ENCODE measurements at places on chromosomes 2 and 18. TPM values are rescaled to one million over a fixed set of nuclear protein-coding genes. Genes with fewer than 3 reads are reported as not detected.

The NEMP2 gene
- total RNA-seq = 11.2 TPM

The ASIC4 gene
- total RNA-seq = 0.43 TPM

The TSPYL6 gene
- total RNA-seq = not detected

The ANKAR gene
- total RNA-seq = 8.0 TPM

The C2orf81 gene
- 3.4 TPM for total RNA-seq

- DNase-seq = no peak
- H3K27ac ChIP-seq = no peak overlapping the region
- no peaks in the 10 kb centered on the region for H3K4me1 ChIP-seq
- no peaks in the 10 kb centered on the region for H3K27me3 ChIP-seq
Measured at GRCh38 chr2:205656941-205657340, 25.4 kb upstream of the NRP2 start.

DNA sequence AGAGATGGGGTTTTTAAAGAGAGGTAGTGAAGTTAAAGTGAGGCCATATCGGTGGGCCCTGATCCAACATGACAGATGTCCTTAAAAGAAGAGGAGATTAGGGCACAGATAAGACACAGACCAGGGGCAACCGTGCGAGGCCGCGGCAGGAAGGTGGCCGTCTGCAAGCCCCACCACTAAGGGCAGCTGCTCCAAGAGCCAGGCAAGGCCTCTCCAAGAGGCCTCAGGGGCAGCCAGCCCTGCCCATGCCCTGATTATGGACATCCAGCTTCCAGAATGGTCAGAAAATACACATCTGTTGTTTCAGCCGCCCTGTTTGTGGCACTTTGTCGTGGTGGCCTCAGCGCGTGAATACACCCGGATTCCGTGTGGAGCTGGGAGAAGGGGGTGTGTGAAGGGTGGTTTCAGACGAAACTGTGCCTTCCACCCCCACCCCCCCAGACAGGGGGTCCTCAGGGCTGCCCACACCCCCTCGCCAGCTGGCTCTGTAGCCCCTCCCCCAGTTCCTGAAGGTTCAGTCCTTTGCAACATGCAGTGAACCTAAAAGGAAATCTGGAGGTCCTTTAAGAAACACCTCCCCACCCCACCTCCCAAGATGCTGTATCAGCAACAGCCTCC is 74.1 kb upstream of the SMAD7 start:
- H3K4me3 ChIP-seq = no peak overlapping the region
- H3K27ac ChIP-seq = no peak overlapping the region
- no peaks in the 10 kb centered on the region for H3K27me3 ChIP-seq

- no peaks in the 10 kb centered on the region for H3K27me3 ChIP-seq
- H3K4me3 ChIP-seq = no peak overlapping the region
- DNase-seq = peak; percentile 21
Measured at GRCh38 chr2:53452957-53453748, 314.5 kb upstream of the CHAC2 start.

- peaks cover 4% of the 10 kb centered on the region for H3K36me3 ChIP-seq
- DNase-seq = no peak
- H3K4me3 ChIP-seq = no peak overlapping the region
- no peak overlapping the region for H3K27ac ChIP-seq
Measured at GRCh38 chr2:9415516-9416169, 7.7 kb downstream of the ITGB1BP1 start.

- H3K4me1 ChIP-seq = no peaks in the 10 kb centered on the region
- no peak for DNase-seq
- no peaks in the 10 kb centered on the region for H3K36me3 ChIP-seq
- H3K27ac ChIP-seq = no peak overlapping the region
- no peak overlapping the region for H3K4me3 ChIP-seq
Measured at GRCh38 chr18:23723121-23723520, 33.9 kb downstream of the LAMA3 start.

- DNase-seq = no peak
- no peaks in the 10 kb centered on the region for H3K4me1 ChIP-seq
- H3K27me3 ChIP-seq = no peaks in the 10 kb centered on the region
- no peak overlapping the region for H3K4me3 ChIP-seq
- no peaks in the 10 kb centered on the region for H3K36me3 ChIP-seq
Measured at GRCh38 chr2:238644095-238645081, 203.5 kb upstream of the TWIST2 start.

DNA sequence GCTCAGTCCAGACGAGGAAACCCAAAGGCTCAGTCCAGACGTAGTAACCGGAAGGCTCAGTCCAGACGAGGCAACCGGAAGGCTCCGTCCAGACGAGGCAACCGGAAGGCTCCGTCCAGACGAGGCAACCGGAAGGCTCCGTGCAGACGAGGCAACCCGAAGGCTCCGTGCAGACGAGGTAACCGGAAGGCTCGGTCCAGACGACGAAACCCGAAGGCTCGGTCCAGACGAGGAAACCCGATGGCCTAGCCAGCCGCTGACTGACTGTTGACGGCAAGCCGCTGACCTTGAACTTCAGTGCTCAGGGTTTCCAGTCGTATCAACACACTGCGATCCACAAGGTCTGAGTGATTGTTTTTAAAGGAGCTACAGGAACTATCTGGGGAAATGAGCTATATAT is 150.7 kb upstream of the TPO start:
- peaks cover 6% of the 10 kb centered on the region for H3K27me3 ChIP-seq
- no peak overlapping the region for H3K27ac ChIP-seq
- no peaks in the 10 kb centered on the region for H3K4me1 ChIP-seq
- H3K4me3 ChIP-seq = no peak overlapping the region

DNA sequence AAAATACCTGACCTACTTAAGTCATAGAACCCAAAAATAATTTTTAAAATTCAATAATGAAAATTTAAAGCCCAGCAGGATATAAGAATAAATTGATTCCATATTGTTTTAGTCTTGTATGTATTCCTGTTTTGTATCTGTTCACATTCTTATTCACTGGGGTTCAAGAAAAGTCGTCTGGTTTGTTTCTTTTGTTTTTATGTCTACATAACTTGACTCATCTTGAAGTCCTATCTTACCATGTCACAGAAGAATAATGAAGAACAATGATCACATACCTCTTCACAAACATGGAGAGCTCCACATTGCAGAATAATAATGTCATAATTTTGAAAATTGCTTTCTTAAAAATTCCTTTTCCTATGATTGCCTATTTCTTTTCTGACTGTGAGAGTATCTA is 43.4 kb upstream of the LRP1B start:
- H3K36me3 ChIP-seq = no peaks in the 10 kb centered on the region
- H3K27me3 ChIP-seq = no peaks in the 10 kb centered on the region
- no peaks in the 10 kb centered on the region for H3K4me1 ChIP-seq
- H3K27ac ChIP-seq = no peak overlapping the region

GRCh38 chr18:77059294-77059916 is 73.2 kb downstream of the MBP start:
- peaks cover 23% of the 10 kb centered on the region for H3K4me1 ChIP-seq
- H3K27ac ChIP-seq = no peak overlapping the region
- H3K4me3 ChIP-seq = no peak overlapping the region
- no peaks in the 10 kb centered on the region for H3K36me3 ChIP-seq
- H3K27me3 ChIP-seq = no peaks in the 10 kb centered on the region
- peak; percentile 62 for DNase-seq

DNA sequence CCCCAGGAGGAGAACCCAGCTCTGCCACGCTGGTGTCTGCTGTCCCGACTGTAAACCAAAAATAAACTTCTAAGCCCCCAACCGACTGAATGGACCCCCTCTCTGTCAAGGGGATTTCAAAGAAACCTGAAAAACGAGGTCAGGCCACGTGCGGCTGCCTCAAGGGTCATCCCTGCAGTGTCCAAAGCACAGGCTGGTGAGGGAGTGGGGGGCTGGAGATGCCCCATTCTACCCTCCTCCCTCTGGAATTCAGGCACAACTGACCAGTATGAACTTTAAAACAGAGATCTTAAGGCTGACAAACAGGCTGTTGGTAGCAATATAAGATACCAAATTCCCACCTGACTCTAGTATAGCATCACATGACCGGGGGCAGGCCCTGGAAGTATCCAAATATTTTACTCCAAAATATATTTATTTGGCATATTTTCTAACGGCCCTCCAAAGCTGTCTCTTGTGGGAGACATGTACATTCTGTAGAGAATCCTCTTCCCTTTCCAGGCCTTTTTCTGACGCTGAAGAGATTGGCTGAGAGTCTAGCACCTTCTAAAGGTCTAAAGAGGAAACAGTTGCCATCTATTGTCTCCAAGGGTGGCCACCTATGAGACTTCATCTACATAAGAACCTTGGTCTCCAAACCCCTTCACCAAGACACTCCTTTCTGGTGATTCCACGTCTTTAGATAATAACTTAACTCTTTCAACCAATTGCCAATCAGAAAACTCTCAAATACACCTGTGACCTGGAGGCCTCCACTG is 40.4 kb upstream of the CTDP1 start:
- DNase-seq = no peak
- H3K4me1 ChIP-seq = no peaks in the 10 kb centered on the region
- H3K27ac ChIP-seq = no peak overlapping the region
- no peaks in the 10 kb centered on the region for H3K36me3 ChIP-seq
- no peak overlapping the region for H3K4me3 ChIP-seq
- H3K27me3 ChIP-seq = peaks cover 21% of the 10 kb centered on the region

DNA sequence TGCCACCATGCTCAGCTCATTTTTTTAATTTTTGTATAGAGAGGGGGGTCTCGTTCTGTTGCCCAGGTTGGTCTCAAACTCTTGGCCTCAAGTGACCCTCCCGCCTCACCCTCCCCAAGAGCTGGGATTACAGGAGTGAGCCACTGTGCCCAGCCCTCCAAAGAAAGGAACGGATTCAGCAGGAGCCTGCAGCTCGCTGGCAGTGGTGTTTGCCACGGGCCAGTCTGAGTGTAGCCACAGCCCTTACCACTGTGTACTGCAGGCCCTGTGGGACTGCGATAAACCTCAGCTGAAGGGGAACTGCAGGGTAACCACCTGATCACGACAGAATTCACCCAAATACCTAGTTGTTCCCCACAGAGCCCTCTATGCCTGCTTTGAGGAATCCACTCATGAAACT is 6.8 kb downstream of the COPS9 start:
- H3K27me3 ChIP-seq = no peaks in the 10 kb centered on the region
- H3K27ac ChIP-seq = no peak overlapping the region
- no peak for DNase-seq
- peaks cover 32% of the 10 kb centered on the region for H3K36me3 ChIP-seq

DNA sequence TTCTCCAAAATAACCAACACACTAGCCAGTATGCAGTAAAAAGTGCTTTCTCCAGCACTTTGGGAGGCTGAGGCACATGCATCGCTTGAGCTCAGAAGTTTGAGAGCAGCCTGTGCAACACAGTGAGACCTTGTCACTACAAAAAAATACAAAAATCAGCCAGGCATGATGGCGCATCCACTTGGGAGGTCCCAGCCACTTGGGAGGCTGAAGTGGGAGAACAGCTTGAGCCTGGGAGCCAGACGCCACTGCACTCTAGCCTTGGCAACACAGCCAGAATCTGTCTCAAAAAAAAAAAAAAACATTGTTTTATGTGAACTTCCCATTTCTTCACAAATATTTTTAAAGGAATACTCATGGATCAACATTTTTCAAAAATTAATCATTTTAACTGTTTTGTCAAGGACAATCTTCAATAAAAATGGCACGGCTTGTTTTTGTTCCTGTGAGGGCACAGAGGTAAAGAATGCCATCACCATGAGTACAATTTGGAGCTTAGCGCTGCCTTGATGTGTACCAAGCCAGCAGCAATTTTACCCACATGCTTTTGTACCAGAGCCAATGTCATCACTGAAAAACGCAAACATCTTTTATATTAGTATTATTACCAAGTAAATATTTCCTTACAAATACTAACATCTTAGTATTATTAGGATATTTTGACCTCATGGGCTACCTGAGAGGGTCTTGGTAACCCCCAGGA is 26.7 kb downstream of the RAB1A start:
- no peak overlapping the region for H3K4me3 ChIP-seq
- no peaks in the 10 kb centered on the region for H3K27me3 ChIP-seq
- DNase-seq = peak; percentile 80
- H3K27ac ChIP-seq = no peak overlapping the region
- H3K36me3 ChIP-seq = peaks cover 10% of the 10 kb centered on the region
- peaks cover 5% of the 10 kb centered on the region for H3K4me1 ChIP-seq

DNA sequence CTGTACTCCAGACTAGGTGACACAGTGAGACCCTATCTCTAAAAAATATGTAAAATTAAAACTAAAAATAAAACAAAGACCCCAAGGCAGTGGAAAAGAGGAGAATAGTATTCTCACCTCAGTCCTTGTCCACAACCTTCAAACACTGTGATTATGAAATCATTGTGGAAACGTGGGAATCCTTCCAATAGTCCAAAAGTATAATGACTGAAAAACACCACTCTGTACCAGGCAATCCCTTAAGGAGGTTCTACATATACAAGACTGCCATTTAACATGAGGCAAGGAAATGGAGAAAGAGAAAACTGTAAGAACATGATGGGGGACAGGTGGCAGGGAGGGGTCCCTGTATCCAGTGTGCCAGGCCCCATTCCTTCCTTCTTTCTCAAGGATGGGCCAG is 66.1 kb downstream of the ACVR1 start:
- no peak for DNase-seq
- no peaks in the 10 kb centered on the region for H3K27me3 ChIP-seq
- no peaks in the 10 kb centered on the region for H3K4me1 ChIP-seq
- H3K27ac ChIP-seq = no peak overlapping the region

GRCh38 chr2:30664761-30665358 is 142.4 kb downstream of the CAPN13 start:
- DNase-seq = no peak
- no peak overlapping the region for H3K4me3 ChIP-seq
- H3K36me3 ChIP-seq = no peaks in the 10 kb centered on the region
- H3K27ac ChIP-seq = no peak overlapping the region
- peaks cover 2% of the 10 kb centered on the region for H3K4me1 ChIP-seq
- no peaks in the 10 kb centered on the region for H3K27me3 ChIP-seq

DNA sequence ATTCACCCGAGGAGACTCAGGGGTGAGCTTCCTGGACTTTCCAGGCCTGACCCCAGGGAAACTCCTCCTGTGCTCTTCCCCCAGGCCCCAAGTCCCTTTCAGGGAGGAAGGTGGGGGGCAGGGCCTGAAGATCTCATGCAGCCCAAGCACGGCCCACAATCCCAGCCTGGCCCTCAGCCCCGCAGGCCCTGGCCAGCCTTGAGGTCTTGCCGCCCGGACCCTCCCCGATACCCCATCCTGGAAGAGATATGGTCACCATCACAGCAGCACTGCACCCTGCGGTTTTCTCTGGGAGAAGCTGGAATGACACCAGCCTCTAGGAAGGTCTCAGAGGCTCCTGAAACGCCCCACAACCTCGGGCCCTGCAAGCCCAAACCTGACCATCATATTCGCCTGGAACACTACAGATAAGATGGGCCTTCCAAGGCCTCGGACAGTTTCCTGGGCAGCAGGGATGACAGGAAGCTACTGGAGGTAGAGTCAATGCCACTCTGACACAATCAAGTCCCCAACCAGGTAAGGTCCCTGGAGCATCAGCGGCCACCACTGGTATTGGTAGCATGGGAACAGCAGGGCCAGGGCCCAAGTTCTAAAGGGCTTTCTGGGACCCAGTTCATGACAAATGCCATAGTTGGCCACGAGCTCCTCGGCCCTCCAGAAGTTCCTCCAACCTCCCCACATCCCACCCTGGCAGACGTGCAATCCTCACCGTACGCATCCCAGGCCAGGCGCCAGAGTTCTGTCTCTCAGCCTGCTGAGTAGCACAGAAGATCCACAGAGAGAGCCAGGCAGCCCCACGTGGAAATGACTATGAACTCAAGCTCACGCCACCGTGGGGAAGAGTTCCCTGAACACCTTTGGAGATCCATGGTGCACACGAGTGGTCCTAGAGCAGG is 8.6 kb downstream of the SDC1 start:
- H3K27ac ChIP-seq = no peak overlapping the region
- no peak for DNase-seq

GRCh38 chr2:206424134-206424533 is 19.2 kb upstream of the ADAM23 start:
- no peak overlapping the region for H3K27ac ChIP-seq
- H3K36me3 ChIP-seq = no peaks in the 10 kb centered on the region
- no peaks in the 10 kb centered on the region for H3K27me3 ChIP-seq
- no peak for DNase-seq

All from lung (tissue), 17 donors.